GM04504 (cell line): ENCODE measurements at places on chromosomes 6 and 20.

GRCh38 chr20:32458837-32459220, 100.7 kb downstream of the ASXL1 start:
- no peak for DNase-seq

GRCh38 chr20:38246357-38247165, 14.0 kb downstream of the KIAA1755 start:
- no peak for DNase-seq

- no peak for DNase-seq
Measured at GRCh38 chr20:51199920-51200319, 177.0 kb upstream of the KCNG1 start.

DNA sequence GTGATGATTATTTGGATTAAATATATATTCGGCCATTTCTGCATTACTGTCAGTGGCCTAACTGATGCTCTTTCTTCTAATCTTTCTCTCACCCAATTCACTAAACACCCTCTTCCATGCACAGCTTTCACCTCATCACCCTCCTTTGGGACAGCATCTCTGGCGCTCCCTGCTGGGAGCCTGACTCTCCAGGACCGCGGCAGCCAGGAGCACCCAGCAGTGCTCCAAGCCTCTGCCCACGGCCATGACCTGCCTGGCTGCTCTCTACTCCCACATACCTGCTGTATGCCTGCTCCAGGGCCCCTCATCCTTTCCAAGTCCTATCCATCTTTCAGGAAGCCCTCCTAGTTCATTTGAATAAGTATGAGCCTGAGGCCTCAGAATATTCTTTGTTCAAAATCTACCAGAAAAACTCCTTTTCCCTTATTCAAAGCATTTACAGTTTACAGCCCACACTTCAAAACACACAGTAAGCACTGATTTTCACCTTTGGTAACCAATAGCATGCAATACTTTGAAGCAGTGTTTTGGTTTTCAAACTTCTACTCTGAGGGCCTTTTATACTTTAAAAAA, 15.2 kb downstream of the CTCFL start:
- DNase-seq, result no peak

DNA sequence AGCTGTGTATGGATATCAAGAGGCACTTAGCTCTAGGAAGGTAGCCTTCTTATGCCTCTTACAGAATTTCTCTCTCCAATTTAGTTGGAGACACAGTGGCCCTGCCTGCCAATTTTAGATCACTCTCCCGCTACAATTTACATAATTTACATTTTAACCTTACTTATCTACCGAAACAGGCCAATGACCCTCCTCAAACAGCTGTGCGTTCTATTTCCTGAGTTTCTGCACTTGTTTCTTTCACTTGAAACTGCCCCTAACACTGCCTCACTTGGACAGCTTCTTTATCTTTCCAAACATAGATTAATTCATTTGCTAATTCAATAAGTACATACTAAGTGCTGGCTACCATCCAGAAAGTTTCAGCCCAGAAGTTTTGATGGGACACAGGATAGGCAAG, 52.9 kb upstream of the HDDC2 start:
- no peak for DNase-seq

GRCh38 chr6:27838945-27839625, 73.1 kb downstream of the OR2B2 start:
- no peak for DNase-seq

GRCh38 chr6:161265554-161265953, 8.3 kb downstream of the AGPAT4 start:
- no peak for DNase-seq

- DNase-seq, result no peak
Measured at GRCh38 chr6:125357515-125358256, 55.9 kb upstream of the HDDC2 start.
